Cardiac muscle cell (in vitro differentiated cells and primary cell): ENCODE measurements at places on chromosomes 4 and X. TPM values are rescaled to one million over a fixed set of nuclear protein-coding genes. Genes with fewer than 3 reads are reported as not detected.
A peak's percentile ranks its signal among the peaks of the same experiment; 100 is the strongest.

The GPC3 gene
- 171 and 219 TPM in 2 replicates for total RNA-seq

- no peak for DNase-seq
- no peaks in the 10 kb centered on the region for H3K27me3 ChIP-seq
- no peak overlapping the region for H3K4me3 ChIP-seq
- no peak overlapping the region for H3K27ac ChIP-seq
These were observed 14.5 kb upstream of the ENPP6 start for GRCh38 chr4:184232202-184232601.

The FHDC1 gene
- total RNA-seq, result 0.18 and 0.25 TPM in 2 replicates

The ALB gene
- total RNA-seq, result 1.5 and 2.3 TPM in 2 replicates

- H3K4me1 ChIP-seq, result peaks cover 10% of the 10 kb centered on the region
- no peaks in the 10 kb centered on the region for H3K36me3 ChIP-seq
- peak; percentile 5 for DNase-seq
- H3K27ac ChIP-seq, result no peak overlapping the region
- peaks cover 21% of the 10 kb centered on the region for H3K27me3 ChIP-seq
These were observed 430 bp upstream of the TRPC3 start for GRCh38 chr4:121952290-121952689.

The HMGB3 gene
- total RNA-seq, result 56.5 and 117 TPM in 2 replicates
